ENCODE measurements at places on chromosomes 1 and 21. TPM values are rescaled to one million over a fixed set of nuclear protein-coding genes. Genes with fewer than 3 reads are reported as not detected.

Gene FAM72C
- total RNA-seq = not detected

Gene LCE3A
- not detected for total RNA-seq

Gene ARHGEF19
- 13.9 TPM for total RNA-seq

Gene UTS2
- 5.5 TPM for total RNA-seq

Gene IFI44L
- 4.8 TPM for total RNA-seq

Gene BECN2
- not detected for total RNA-seq

All from B cell (primary cell).